ENCODE measurements at places on chromosomes 11 and 22.

- no peak for DNase-seq
Measured at GRCh38 chr22:17314487-17314886, 54.8 kb upstream of the CECR2 start.

GRCh38 chr11:9738116-9738515, 74.2 kb downstream of the SWAP70 start:
- no peak for DNase-seq

GRCh38 chr22:17866127-17866526, 91.9 kb upstream of the BID start:
- no peak for DNase-seq

GRCh38 chr22:30270832-30271231, 4.2 kb upstream of the OSM start:
- DNase-seq, result no peak

GRCh38 chr11:57776577-57777210, 15.1 kb downstream of the CTNND1 start:
- no peak for DNase-seq

GRCh38 chr11:27201454-27202302, 161.1 kb downstream of the BBOX1 start:
- no peak for DNase-seq

DNA sequence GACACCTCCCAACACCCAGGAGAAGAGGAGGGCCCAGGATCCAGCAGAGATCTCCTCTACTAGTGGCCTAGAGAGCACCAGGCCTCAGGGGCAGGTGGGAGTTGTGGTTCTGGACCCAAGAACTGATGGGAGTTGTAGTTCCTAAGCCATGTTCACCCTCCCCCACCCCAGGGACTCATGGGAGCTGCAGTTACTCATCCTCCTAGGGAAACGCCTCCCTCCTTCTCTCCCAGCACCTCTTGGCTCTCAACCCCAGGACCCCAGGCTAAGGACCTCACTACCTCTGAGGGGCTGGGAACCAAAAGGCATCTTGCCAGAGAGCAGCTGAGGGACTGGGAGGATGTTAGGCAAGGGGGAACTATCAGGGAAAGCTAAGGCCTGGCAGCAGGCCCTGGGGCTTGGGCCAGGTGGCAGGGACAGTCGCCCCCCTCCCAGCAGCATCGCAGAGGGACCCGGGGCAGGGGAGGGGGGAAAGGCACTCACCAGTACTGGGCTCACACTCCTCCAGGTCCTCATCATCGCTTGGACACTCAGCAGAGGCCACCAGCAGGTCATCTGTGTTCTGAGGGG, 28.9 kb downstream of the SLC22A12 start:
- DNase-seq, result no peak

DNA sequence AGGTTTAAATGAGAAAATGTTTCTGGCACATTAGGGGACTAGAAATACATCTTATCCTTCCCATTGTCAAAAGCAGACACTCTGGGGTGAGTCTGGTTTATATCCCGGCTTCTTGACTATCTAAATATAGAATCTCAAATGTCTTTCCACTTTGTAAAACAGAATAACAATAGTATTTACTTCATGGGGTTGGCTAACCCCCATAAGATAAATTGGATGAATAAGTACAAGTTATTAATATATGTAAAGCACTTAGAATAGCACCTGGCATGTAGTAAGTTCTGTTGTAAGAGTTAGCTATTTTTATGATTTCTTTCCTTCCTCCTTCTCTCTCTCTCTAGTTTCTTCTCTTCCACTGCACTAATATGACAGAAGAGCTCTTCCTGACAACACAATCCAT, 499.1 kb downstream of the INSC start:
- no peak for DNase-seq

- no peak for DNase-seq
Measured at GRCh38 chr22:44667276-44667675, 34.7 kb upstream of the PRR5 start.

- DNase-seq, result no peak
Measured at GRCh38 chr11:14179116-14179820, 179.7 kb downstream of the RRAS2 start.

- no peak for DNase-seq
Measured at GRCh38 chr11:119030029-119030328, 698 bp downstream of the SLC37A4 start.

- DNase-seq, result no peak
Measured at GRCh38 chr11:68449951-68450350, 10.6 kb upstream of the PPP6R3 start.

DNA sequence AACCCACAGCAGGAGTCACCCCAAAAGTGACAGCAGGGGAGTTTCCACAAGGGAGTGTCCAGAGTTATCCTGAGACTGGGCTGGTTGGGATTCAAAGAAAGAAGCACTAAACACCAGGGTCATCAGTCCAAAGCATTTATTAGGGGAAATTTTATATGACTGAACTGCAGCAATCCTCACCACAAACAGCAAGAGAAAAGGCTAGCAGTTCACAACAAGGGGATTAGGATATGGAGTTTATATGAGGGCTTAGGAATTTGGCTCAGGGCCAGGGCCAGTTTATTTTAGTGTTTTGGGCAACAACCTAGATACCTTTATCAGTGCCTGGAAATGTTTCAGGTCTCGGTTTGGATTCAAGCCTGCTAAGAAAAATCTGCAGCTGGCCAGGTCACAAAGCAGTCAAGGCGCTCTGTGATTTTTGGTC, 4.6 kb upstream of the TMEM126A start:
- no peak for DNase-seq

GRCh38 chr11:76834151-76834550, 26.6 kb upstream of the ACER3 start:
- DNase-seq, result no peak

DNA sequence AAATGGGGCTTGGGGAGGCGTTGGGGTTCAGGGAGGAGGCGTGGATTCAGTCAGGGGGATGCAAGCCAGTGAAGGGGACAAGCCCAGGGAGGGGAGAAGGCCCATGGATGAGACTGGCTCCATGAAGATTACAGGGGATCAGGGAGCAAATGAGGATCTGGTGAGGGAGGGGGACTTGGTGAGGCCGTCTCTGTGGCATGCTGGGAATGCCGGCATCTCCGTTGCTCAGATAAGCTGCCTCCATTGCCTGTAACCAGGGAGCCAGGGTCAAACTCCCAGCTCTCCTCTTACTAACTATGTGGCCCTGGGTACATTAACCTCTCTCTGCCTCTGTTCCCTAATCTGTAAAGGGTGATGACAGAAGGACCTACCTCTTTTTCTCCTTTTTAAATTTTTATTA, 38.7 kb downstream of the TPBGL start:
- no peak for DNase-seq

DNA sequence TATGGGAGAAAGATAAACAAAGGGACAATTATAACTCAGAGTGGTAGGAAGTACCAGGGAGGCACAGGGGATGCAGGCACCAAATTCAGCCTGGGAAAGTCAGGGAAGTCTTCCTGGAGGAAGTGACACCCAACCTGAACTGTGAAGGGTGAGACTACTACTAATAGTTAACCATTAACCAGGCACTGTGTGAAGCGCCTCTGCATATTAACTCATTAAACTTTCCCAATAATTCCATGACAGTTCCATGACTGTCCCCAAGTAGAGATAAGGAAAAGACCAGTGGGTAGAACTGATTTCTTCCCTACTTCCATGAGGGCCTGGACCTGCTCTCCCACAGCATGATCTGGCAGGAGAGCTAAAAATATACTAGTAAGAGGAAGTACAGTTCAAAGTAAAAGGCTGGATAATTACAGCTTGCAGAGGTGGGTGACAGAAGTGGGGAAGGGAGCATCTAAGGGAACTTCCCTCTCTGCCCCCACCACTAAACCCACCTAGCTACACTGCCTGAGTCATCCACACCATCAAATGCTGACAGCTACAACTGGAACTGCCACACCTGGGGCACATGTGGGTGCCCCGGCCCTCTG, 4.7 kb upstream of the AP1B1 start:
- no peak for DNase-seq

DNA sequence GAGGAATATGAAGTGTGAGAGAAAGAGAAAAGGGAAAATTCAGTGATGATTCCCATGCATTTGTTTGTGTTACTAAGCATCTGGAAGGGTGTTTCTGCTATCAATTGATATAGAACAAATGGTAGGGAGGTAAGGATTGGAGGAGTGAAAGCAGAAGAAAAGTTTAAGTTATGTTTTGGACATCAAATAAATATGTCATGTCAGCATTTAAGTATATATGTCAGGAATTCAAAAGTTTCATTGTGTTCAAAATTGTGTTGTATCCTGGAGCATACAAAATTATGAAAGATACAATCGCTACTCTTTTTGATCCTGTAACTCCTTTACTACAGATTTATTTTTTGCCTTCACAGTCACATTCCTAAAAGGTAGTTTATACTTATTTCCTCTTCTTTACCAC, 885.8 kb downstream of the KCNA4 start:
- DNase-seq, result no peak

GRCh38 chr11:123382555-123383074, 47.5 kb upstream of the GRAMD1B start:
- no peak for DNase-seq

- DNase-seq, result peak; percentile 68
Measured at GRCh38 chr11:36292311-36292722, 3.1 kb upstream of the COMMD9 start.
